GM06990 (cell line): ENCODE measurements at places on chromosomes 2 and 18.

GRCh38 chr18:24910221-24910620 is 441.7 kb downstream of the ZNF521 start:
- DNase-seq: no peak

GRCh38 chr18:37391698-37392548 is 173.7 kb downstream of the CELF4 start:
- DNase-seq: peak; percentile 15

DNA sequence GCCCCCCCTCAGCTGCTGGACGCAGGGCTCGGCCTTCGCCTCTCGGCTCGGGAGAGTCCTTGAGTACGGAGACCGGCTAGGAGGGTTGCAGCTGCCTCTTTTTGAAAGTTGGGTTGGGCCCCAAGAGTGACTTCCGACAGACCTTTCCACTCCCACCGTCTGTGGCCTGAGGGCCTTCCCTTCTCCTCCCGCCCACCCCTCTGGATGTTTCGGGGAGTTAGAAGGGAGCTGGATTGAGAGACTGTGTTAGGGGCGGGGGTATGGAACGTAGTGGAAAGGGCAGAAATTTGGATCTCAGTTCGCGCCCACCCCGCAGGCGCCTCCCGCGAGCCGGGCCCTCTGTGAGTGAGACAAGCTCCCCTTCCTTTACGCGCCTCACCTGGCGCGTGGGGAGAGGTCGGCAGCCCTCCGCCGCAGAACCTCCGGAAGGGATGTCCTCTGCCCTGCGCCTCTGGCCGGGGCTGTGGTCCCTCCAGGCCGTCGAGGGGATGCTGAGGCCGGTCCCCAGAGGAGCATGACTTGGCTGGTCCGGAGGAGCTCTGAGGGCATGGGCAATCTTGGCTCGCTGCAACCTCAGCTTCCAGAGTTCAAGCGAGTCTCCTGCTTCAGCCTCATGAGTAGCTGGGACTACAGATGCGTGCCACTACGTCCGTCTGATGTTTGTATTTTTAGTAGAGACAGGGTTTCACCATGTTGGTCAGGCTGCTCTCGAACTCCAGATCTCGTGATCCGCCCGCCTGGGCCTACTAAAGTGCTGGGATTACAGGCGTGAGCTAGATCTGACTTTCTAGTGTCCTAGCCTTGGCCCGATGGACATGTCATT is 15.9 kb downstream of the C2orf74 start:
- DNase-seq: peak; percentile 68

DNA sequence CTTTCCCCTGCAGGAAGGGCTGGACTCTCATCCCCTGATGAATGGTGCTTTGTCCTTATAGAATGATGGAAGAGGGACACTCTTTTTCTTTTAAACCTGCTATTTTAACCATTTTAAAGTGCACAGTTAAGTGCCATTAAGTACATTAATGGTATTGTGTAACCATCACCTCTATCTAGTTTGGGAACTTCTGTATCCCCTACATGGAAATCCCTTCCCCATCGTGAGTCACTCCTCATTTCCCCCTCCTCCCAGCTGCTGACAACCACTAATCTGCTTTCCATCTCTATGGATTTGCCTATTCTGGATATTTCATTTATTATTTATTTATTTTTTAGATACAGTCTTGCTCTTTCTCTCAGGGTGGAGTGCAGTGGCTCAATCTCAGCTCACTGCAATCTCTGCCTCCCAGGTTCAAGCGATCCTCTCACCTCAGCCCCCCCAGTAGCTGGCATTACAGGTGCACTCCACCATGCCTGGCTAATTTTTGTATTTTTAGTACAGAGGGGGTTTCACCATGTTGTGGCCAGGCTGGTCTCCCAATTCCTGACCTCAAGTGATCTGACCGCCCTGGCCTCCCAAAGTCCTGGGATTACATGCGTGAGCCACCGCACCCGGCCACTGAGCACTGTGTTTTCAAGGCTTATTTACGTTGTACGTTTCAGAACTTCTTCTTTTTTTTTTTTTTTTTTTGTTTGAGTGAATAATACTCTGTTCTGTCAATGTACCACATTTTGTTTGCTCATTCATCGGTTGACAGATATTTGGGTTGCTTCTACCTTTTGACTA is 15.8 kb downstream of the DGKD start:
- DNase-seq: no peak

- no peak for DNase-seq
Measured at GRCh38 chr2:178871536-178871935, 64.3 kb upstream of the TTN start.

- no peak for DNase-seq
Measured at GRCh38 chr2:12619975-12620374, 96.8 kb upstream of the TRIB2 start.

GRCh38 chr2:207164006-207164831 is 1.5 kb downstream of the KLF7 start:
- peak; percentile 20 for DNase-seq

GRCh38 chr2:202941771-202942170 is 29.7 kb downstream of the CARF start:
- no peak for DNase-seq

DNA sequence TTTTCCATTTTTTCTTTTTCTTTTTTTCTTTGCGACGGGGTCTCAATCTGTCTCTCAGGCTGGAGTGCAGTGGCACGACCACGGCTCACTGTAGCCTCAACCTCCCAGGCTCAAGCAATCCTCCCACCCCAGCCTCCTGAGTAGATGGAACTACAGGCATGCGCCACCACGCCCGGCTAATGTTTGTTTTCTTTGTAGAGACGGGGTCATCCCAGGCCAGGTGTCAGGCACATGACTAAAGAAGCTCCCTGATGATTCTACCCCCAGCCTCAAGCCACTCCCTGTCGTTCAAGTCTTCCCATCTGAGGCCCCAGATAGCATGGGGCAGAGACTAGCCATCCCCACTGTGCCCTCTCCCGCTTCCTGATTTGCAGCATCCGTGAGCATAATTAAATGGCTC is 9.8 kb upstream of the FZD5 start:
- DNase-seq: no peak

- no peak for DNase-seq
Measured at GRCh38 chr2:128423788-128424165, 105.1 kb upstream of the HS6ST1 start.

DNA sequence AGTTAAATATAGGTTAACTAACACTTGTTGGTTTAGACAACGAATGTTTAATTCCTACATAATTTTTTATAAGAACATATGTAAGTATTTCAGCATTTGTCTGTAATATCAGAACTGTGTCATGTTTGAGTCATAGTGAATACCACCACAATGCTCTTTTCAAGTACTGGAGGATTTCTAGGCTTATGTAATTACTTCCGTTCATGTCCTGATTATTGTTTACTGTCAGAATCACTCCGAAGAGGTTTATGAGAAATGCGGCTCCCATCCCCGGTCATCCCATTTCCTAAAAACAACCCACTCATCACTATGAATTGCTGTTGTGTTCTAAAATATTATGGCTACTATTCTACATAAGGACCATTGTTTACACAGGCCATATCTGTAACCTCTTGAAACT is 45.1 kb downstream of the CDH19 start:
- no peak for DNase-seq

DNA sequence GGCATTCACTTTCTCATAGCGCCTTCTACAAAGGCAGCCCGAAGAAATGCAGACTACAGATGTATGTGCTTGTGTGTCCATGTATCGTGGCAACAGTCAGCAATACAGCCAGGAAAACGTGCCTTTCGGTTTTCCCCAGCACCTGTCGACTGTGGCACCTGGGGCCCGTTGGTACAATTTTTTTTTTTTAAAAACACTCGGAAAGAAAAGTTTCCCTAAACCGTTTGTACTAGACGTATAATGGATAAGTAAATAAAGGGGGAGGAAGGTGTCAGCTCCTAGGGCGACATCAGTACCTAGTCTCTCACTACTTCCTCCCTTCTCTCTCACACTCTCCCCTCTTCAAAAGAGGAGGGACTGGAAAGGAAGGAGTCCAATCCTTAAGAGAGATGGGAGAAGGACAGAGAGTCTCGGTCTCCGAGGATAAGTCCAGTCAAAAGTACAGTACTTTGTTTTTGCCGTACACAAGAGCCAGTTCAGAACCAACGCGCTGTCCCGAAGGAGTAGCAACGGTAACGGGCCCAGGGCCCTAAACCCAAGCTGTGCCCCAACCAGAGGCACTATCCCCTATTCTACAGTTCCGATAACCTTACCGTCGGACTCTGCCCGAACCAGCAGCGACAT is 759 bp downstream of the PPP4R3B start:
- peak; percentile 50 for DNase-seq

DNA sequence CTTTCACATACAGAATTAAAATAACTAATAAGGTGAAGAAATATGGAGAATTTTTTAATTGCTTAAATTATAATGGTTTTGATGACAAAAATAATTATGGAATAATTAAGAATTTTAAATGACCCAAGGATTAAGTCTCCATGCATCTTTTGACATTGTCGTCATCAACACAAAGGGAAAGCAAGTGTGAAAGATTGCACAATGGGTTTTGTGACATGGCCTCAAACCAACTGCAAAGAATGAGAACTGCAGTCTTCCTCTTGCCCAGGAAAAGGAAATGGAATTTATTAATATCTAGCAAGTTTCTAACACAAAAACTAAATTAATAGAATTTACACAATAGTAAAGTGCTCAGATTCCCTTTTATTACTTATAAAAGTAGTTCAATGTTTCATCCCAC is 329.1 kb upstream of the PKDCC start:
- DNase-seq: no peak

DNA sequence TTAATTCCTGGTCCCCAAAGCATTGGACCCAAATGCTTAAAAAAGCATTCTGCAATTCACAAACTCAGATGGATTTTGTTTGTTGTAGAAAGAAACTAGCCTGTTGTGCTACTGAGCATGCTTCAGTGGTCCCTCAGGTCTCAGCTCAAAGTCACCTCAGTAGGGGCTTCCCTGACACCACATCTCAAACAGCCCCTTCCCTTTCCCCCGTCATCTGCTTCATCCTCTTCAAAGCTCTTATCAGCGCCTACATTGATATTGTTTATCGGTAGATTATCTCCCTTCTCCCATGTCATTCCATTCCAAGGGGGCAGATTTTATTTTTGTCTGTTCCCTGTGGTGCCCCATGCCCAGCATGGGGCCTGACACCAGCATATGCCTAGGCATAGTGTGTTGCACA is 172.9 kb downstream of the CELF4 start:
- DNase-seq: no peak

- peak; percentile 9 for DNase-seq
Measured at GRCh38 chr2:187982668-187983067, 309.0 kb upstream of the GULP1 start.

DNA sequence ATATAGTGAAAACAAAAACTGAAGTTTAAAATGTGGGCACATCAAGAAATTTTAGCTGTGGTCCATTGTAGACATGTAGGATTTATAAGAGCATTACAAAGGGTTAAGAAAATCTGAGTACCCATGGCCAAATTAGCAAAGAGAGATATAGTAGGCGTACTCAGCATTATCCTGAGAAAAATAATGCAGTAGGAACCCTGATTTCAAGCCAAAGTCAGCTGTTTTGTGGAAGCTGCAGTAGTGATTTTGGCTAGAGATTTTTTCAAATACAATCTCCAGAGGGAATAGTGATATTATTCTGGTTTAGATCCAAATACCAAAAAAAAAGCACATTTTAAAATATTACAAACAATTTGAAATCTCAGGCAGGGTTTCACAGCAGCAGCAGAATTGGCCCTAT is 450.9 kb downstream of the FBXO15 start:
- no peak for DNase-seq
